ENCODE measurements at places on chromosomes 3 and 15.
A peak's percentile ranks its signal among the peaks of the same experiment; 100 is the strongest.

DNA sequence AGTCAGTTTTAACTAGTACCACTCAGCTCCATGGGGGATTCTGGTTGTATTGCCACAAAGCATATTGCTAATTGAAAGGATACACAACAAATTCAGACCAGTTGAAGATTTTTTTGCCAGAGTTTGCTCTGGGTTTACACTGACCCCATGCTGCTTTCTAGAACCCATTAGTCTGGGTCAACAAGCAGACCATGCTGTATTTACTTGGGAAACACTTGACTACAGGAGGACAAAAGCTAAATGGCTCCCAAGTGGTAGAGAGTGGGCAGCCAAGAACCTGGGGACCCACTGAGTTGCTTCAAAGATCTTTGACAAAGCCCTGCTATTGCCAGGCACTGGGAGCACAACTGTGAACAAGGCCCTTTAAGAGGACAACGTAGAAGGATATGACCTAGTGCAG is 86.8 kb upstream of the PSMD6 start:
- no peak for DNase-seq

DNA sequence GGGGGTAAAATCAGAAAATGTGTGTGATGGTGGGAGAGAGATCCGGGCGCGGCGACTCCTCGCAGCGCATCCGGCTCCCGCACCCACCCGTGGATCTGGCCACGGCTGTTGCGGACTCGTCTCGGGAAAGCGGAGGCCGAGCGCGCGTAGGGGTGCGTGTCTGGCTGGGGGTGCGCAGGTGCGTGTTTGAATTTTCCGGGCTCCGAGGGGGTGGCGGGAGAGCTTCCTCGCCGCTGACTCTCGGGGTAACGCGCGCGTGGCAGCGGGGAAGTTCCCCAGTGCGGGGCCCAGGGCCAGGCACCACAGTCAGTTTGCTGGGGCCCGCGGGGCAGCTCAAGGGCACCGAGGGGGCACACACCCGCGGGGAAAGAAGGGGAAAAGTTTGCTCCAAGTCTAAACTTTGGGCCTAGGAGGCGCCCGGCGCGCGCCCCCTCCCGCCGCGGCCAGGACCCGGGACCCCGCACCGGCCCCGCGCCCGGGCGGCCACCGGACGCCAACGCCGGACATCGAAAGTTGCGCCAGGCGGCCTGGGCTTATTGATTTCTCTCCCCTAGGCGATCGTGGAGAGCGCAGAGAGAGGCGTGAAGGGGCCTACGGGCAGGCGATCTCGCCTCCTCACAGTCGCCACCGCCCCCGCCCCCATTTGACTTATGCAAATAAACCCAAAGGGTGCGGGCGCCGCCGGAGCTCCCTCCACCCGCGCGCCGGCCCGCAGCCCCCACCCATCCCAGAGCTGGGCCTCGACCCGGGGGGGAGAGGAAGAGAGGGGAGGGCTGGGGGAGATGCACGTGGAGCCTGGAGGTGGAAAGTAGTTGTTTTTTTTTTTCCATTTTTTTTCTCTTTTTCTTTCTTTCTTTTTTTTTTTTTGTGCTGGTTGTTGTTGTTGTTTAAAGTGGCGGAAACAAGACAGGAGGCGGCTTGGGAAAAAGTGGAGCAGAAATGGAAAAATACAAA is 639 bp downstream of the FOXP1 start:
- peak; percentile 64 for DNase-seq

GRCh38 chr3:115628075-115628412 is 4.7 kb downstream of the GAP43 start:
- DNase-seq, result no peak

DNA sequence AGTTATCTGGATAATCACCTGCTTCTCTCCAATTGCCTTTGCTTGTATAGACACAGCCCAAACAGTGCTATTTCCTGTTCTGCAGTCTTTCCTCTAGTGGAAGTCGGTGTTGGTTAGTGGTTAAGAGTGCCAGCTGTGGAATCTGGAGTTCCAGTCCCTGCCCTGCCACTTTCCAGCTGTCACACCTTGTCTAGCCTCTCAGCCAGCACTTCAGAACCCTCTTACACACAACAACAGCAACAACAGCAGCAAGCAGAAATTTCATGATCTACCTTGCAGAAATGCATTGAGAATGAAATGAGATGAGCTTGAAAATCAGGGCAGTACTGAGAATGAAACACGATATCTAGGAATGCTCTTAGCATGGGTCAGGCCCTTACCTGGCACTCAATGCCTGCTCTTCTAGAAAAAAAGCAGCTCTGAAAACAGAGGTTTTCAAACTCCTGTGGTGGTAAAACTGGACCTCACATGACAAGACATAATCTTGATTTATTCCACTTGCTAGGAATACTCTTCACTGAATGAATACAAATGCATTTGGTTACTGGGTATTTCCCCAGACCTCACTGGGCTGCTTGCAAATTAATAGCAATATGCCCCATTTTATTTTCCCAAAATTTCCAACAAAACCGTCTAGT is 3.3 kb upstream of the WNT5A start:
- no peak for DNase-seq

- no peak for DNase-seq
Measured at GRCh38 chr15:71685420-71685993, 124.8 kb upstream of the NR2E3 start.

- no peak for DNase-seq
Measured at GRCh38 chr3:180306691-180307090, 270.0 kb upstream of the PEX5L start.
